ENCODE measurements at places on chromosomes 16 and 17.

DNA sequence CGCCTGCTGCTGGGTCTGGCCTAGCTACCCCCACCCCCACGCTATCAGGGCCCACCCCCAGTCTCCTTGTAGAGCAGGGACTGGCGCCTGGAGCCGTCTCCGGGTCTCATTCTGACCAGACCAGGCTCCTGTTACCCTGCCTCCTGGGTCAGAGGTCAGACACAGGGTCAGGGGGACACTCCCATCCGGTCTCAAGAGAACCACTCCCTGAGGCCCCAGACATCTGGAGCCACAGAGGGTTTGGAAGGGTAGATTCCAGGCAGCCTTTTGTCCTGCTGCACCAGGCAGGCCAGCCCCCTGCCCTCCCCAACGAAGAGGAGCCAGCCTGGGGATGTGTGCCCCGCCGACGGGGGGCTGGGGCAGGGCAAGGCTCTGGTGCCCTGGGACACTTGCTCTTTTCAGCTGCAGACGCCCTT, 944 bp upstream of the WFIKKN1 start:
- DNase-seq, result no peak

DNA sequence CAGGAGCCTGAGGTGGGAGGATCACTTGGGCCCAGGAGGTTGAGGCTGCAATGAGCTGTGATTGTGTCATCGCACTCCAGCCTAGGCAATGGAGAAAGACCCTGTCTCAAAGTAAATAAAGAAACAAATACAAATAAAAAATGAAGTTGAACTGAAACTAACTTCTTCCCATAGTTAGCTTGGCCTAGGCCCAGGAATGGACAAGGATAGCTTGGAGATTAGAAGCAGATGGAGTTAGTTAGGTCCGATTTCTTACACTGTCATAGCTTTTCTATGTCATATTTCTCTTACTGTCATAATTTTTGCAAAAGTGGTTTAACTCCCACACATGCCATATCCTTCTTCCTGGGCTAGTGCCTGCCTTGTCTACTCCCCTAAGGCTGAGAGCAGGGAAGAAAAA, 154.7 kb upstream of the CACNG3 start:
- DNase-seq, result no peak

- no peak for DNase-seq
Observed at GRCh38 chr17:49402706-49403105, 12.0 kb downstream of the PHB1 start.

- DNase-seq, result no peak
Observed at GRCh38 chr17:80224683-80225082, 4.5 kb downstream of the SLC26A11 start.

GRCh38 chr17:27768858-27769410, 31.4 kb downstream of the NOS2 start:
- DNase-seq, result no peak

GRCh38 chr17:79797492-79798298, 818 bp upstream of the CBX8 start:
- no peak for DNase-seq

DNA sequence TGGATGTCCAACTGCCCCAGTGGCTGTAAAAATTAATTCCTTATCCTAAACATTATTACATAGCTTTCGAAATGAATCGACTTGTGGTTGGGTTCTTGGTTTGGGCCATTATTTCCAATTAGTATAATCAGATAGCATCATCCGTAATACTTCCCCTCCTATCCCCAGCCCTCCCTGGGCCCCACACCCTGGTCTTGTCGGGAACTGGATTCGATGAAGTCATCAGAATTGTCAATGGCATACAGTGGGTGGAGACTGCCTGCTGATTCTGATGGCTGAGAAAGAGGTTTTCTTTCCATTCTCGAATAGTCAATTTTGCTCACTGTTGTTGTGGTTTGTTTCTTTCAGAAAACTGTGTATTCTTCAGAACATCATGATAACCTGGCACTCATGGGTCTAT, 395.1 kb downstream of the SEC14L1 start:
- no peak for DNase-seq

- DNase-seq, result no peak
Observed at GRCh38 chr17:57722704-57723043, 22.4 kb downstream of the CCDC182 start.

- no peak for DNase-seq
Observed at GRCh38 chr16:67965668-67966548, 2.5 kb downstream of the SLC12A4 start.

- peak; percentile 78 for DNase-seq
Observed at GRCh38 chr16:637081-638018, 1.2 kb upstream of the METTL26 start.

DNA sequence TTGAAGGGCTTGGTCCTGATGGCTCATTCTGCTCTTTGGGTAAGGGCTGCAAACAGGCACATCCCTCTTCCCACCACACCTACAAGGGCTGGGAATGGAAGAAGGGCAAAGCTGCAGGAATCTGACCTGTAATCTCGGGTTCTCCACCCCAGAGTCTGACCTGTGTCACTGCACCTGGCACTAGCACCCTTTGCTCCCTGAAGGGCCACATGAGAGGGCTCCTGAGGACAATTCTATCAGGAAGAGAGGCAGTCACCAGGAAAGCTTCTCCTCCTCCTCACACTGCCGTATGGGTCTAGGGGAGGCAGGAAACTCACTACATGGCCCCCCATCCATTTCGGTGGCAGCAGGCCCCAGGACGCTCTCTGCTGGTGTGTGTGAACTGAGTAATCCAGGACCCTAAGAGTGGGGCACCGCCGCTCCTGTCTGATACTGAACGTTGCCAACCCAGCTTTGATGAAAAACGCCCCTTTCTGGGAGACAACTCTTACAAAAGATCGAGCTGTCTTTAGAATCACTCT, 26.4 kb downstream of the TTLL6 start:
- no peak for DNase-seq

DNA sequence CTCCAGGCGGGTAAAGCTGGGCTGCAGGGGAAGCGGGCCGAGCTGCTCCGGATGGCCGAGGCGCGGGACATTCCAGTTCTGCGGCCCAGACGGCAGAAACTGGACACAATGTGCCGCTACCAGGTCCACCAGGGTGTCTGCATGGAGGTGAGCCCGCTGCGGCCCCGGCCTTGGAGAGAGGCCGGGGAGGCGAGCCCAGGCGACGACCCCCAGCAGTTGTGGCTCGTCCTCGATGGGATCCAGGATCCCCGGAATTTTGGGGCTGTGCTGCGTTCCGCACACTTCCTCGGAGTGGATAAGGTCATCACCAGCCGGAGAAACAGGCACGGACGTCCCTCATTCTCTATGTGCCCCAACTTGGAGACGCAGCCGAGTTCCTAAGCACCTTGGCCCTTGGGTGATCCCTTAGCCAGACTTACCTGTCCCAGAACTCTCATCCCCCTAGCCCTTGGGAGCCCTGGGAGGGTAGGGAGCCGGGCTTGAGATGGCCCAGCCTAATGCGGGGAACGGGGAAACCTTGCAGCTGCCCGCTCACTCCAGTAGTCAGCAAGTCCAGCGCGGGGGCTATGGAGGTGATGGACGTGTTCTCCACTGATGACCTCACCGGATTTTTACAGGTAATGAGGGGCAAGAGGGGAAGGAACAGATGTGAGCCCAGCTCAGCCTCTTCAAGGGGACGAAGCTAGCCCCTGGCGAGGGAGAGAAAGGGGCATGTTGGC, 806 bp downstream of the MRM1 start:
- DNase-seq, result no peak

GRCh38 chr17:72008236-72008876, 112.5 kb upstream of the SOX9 start:
- DNase-seq, result no peak

- no peak for DNase-seq
Observed at GRCh38 chr17:66942451-66943264, 21.8 kb upstream of the CACNG4 start.

GRCh38 chr16:47250983-47251382, 107.2 kb upstream of the NETO2 start:
- no peak for DNase-seq

- DNase-seq, result no peak
Observed at GRCh38 chr17:15213381-15214087, 51.6 kb downstream of the PMP22 start.

GRCh38 chr17:9350080-9350479, 225.5 kb downstream of the STX8 start:
- DNase-seq, result no peak

- no peak for DNase-seq
Observed at GRCh38 chr17:64006361-64007088, 8.4 kb downstream of the PRR29 start.

- DNase-seq, result no peak
Observed at GRCh38 chr16:58211846-58212245, 13.9 kb upstream of the CSNK2A2 start.

- DNase-seq, result no peak
Observed at GRCh38 chr17:36851250-36851649, 86.0 kb upstream of the LHX1 start.

- no peak for DNase-seq
Observed at GRCh38 chr17:36136036-36136435, 32.4 kb downstream of the CCL4 start.

- no peak for DNase-seq
Observed at GRCh38 chr16:88297178-88297720, 85.5 kb upstream of the ZNF469 start.

- DNase-seq, result no peak
Observed at GRCh38 chr16:58732545-58733247, 1.4 kb downstream of the GOT2 start.

DNA sequence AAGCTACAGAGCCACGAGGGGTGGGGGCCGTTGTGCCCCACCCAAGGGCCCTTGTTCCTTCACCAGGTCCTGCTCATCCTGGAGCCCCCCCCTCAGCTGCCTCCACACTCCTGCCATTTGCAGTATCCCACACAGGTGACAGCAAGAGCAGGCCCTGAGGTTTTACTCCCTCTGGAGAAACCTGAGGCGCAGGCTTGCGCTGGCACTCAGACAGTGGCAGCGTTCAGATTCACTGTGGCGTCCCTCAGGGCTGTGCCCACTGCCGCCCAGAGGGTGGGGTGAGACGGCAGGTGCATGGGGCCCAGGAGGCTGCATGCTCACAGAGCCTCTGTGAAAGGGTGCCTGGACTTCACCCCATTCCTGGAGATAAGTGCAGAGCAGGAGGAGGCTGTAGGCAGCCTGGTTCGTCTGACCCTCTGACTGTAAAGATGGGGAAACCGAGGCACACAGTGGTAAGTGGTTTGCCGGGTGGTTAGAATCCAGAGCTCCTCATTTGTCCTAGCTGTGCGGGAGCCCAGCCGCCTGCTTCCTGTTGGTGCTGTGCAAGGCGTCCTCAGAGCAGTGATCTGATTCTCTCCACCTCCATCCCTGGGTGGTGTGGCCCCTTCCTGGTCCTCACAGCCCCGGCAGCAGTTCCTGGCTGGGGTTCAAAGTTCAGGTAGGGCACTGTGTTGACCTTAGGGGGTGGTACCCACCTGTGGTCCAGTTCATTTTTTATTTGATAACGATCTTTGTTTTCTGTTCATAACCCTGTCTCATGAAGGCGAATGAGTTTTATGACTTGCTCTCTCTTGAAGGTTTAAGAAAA, 1.6 kb downstream of the SPIRE2 start:
- no peak for DNase-seq

GRCh38 chr17:64354396-64354795, 36.3 kb downstream of the PECAM1 start:
- no peak for DNase-seq

DNA sequence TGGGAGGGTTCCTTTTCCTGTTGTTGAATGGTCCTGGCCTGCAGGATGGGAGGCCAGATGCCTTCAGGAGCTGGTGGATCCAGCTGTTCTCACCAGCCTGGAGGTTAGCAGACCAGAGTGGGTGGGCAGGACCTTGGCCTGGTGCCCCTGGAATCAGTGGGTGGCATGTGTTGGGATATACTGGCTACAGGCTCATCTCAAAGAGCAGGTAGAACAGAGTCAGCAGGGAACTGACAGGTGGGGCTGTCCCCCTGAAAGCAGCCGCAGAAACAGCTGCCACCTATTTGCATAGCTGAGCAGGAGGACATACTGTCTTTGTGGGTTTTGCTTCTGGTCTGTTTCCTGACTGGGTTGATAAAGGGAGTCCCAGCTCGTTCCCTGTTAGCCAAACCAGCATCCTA, 144.1 kb downstream of the RAB11FIP4 start:
- DNase-seq, result no peak

DNA sequence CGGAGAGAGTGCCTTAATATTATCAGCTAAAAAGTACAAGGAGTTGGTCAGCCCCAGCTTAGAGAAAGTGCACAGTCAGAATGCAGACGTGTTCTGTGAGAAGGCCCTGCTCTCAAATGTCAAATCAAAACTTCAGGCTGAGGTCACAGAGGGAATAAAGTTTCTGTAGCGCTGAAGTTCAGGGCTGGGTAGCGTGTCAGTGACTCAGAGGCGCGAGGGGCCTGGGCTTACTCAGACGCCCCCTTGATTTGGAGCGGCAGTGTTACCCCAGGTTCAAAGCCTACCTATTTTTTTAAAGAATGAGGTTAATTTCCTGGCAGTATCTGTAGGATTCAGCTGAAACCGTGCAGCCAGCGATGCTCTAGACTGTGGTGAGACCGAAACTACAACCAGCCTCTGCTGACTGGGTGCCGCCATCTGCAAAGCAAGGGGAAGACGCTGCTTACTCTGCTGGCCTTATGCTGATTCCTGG, 4.8 kb downstream of the CIAO3 start:
- DNase-seq, result no peak

DNA sequence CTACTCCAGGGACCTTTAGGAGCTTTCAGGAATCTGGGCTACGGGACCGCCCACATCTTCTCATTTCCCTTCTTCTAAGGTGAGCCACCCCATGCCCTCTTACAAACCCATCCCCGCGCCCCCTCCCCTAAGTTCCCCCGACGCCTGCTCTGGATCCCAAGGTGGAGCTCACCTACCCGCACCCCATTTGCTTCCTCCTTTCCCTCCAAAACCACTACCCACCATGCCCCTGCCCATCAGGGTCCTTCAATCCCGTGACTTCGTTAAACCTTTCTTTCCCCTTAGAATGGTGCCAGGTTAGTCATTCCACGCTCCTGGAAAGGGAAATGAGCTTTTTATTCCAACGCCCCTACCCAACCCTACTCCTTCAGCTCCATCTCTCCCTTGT, 326 bp upstream of the MTMR4 start:
- DNase-seq, result no peak

GRCh38 chr16:73265124-73265837, 217.4 kb upstream of the ZFHX3 start:
- no peak for DNase-seq

DNA sequence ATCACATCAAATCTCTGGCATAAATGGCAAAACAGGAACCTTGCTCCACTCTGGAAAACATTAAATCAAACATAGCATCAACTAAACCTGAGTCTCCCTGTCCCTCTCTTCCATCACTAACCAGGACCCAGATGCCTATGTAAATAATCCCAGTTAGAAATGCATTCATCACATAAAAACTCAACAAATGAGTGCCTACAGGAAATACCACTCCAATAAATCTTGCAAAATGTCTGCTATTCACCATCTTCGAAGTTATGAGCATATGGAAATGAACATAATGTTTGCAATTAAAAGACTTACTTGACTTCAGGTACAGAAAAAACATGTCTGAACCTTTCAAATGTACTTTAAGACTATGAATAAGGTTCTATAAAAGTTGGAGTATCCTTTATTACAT, 425.0 kb downstream of the CDH11 start:
- DNase-seq, result no peak

Data from activated T-helper 1 cell treated with anti-CD3 and anti-CD28 coated beads, Interleukin-2, amount 50 U/mL, for 16 hours (primary cell).